ENCODE measurements at places on chromosomes 12 and 14.

DNA sequence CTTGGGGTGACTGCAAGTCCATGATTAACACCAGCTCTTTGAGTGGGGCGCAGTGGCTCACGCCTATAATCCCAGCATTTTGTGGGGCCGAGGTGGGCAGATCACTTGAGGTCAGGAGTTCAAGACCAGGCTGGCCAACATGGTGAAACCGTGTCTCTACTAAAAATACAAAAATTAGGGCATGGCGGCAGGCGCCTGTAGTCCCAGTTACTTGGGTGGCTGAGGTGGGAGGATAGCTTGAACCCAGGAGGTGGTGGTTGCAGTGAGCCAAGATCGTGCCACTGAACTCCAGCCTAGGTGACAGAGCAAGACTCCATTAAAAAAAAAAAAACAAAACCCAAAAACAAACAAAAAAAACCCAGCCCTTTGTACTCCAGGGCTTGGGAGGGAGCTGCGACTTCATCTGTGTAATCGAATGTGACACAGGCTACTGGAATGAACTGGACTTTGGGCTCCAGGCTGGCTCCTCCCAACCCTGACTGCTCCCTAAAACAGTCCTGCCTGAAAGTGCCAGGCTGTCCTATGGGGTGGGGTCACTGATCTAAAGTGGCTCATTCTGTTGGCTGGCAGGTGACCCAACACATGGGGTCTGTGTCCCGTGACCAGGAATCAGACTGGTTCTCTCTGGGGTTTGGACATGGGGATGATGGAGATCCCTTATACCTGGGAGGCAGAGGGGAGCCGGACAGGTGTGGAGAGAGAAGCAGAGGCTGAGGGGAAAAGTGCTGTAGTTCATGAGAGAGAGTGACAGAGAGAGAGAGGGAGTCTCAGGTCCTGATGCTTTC, 9.3 kb upstream of the C12orf43 start:
- DNase-seq, result no peak

DNA sequence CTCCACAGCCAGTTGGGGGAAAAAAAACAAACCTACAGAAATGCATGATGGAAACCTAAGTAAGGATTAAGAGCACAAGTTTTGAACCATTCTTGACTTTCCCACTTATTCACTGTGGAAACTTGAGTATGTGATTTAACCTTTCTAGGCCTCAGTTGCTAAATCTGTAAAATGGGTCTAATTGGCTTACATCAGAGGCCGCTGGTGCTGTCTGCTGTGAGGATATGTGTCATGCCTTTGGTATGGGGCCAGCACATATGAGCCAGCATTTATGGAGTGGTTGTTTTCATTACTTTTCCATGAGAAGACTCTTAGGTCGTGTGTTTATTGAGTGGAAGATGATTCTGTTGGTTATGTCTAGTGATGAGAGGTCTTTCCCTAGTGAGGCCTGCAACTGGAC, 102.4 kb downstream of the ESR2 start:
- no peak for DNase-seq

DNA sequence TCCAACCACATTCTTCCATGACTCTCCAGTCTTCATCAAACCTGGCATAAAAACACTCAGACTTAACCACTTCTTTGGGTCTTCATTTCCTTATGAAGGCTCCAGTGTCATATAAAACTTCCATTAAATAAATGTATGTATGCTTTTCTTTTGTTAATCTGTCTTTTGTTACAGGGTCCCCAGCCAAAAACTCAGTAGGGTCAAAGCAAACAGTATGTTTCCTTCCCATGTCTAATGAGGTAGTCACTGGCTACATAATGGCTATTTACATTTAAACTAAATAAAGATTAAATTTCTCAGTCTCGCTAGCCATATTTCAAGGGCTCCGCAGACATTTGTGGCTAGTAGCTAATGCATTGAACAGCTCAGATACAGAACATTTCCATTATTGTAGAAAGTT, 40.1 kb upstream of the STAB2 start:
- DNase-seq, result no peak

- no peak for DNase-seq
Measured at GRCh38 chr12:90253136-90253535, 544.5 kb upstream of the ATP2B1 start.

GRCh38 chr14:53979747-53980642, 23.4 kb upstream of the BMP4 start:
- DNase-seq, result no peak

- DNase-seq, result no peak
Measured at GRCh38 chr12:93539821-93540220, 32.7 kb upstream of the SOCS2 start.

GRCh38 chr12:66620026-66620425, 58.9 kb downstream of the GRIP1 start:
- no peak for DNase-seq

GRCh38 chr14:99707420-99707819, 23.3 kb downstream of the CYP46A1 start:
- DNase-seq, result no peak

GRCh38 chr12:16043480-16043879, 132.3 kb downstream of the DERA start:
- no peak for DNase-seq

DNA sequence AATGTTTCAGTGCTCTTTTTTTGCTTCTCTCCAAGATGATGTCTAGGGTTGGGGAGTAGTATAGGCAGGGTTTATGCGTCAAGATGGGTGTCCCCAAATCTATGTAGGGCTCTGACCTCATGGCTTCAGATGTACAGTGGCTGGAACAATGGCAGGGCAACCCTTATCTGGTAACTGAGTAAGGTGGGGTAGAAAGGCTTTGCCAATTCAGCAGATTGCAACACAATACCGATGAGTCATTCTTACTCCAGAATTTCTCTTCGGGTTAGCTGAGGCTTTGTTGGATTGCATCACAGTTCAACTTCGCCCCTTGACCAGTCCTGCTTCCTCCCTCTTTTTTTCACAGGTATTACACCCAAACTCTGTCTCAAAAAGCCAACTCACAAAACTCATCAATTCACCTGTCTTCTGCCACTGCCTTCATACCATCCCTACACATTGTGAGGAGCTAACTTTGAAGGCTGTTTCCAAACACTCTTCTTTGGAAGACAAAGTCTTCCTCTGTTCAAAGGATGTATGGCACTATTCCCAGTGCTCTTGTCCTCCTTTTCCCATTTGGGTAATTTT, 190.2 kb upstream of the CNOT2 start:
- no peak for DNase-seq

DNA sequence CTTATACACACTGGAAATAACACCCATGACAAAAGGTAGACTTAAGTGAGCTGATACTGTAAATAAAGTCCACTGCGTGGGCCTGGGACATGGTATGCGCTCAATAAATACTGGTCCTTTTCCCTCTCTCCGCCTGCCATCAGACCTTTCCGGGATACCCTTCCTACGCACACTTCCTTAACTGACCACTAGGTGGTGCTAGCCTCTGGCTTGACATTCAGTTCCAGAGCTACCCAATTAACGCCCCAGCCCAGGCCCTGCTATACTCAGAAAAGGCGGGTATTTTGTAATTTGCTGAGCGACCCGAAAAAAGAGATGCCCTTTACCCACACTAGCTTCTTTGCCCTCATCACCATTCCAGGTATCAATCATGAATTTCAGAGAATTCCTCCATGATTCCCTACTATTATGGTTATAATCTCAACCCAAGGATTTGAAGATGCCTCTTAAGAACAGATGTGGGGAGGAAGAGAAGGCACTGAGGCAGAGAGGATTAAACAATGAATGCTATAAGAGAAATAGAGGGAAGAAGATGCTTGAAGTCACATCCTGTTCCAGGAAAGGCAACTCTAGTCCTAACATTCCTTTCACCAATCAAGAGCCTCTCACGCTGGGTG, 3.9 kb upstream of the LRP1 start:
- DNase-seq, result no peak

GRCh38 chr14:65753061-65753460, 340.5 kb downstream of the FUT8 start:
- DNase-seq, result no peak

- DNase-seq, result no peak
Measured at GRCh38 chr12:122072031-122072970, 6.3 kb upstream of the MLXIP start.

DNA sequence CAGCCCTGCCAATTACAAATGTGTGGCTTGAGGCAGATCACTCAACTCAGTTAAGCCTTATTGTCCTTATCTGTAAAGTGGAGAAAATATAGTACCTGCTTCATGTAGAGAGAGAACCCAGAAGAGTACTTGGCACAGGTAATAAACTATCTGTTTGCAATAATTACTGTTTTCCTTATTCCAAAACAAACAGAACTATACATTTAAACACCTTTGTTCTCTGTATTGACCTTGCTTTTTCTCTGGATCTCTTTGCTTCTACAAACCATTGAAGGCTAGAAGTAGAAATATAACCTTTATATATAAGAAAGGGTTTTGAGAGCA, 70.8 kb upstream of the SRSF5 start:
- DNase-seq, result no peak

DNA sequence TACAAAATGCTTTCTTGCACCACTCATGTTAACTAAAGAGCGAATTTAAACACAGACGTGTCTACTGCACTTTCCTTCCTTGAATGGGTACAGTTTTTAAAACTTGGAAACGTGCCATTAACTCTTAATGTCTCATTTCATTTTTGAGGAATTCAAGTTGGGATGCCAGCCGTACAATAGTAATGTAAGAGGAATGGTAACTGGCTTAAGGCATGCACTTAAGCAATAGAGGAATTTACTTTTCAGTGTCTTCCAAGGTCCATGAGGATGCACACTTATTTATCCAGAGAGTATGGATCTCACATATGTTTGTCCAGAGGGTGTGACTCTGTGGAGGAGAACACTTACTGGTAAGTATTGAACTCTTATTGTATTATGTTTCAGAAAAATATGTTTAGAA, 52.9 kb downstream of the PPP4R4 start:
- no peak for DNase-seq
